ENCODE measurements at places on chromosomes 11 and 22. TPM values are rescaled to one million over a fixed set of nuclear protein-coding genes. Genes with fewer than 3 reads are reported as not detected.

EMSY gene
- total RNA-seq = 59.3 TPM

NAALAD2 gene
- total RNA-seq = 5.2 TPM

RASSF10 gene
- total RNA-seq = 1.7 TPM

- DNase-seq = no peak
Observed at GRCh38 chr11:106920899-106921509, 97.3 kb downstream of the GUCY1A2 start.

DNA sequence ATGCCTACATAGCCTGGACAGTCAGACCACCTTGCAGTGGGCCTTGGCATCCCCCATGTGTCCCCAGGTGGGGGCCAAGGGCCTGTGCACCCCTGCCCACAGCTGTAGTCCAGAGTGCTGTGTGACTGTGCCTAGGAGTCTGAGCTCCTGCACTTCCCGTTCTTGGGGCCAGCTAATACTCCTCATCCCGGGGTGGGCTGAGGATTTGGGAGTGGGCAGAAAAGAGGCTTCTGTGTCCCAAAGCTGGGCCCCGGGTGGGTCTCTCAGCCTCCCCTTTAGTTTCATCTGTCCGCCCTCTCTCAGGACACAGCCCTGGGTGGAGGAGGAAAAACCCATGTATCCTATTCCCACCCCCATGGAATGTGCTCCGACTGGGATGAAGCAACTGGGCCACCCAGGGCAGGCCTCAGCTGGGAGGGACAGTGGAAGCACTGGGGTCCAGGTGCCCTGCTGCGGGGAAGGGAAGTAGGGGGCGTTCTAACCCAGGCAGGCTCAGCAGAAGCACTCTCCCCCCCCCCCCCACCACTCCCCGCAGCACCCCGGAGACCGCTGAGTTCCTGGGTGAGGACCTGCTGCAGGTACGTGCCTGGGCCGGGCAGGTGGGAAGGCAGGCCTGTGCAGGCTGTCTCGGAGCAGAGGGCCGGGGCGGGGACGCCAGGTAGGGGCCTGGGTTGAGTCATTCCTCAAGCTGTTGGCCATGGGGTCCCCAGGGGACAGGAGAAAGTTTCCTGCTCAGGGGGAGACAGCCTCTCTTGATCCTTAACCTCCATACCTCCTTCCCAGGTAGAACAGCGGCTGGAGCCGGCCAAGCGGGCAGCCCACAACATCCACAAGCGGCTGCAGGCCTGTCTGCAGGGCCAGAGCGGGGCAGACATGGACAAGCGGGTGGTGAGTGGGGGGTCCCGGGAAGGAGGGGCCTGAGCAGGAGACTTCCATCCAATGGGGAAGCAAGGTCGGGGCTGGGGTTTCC lies 1.4 kb downstream of the SH3BP1 start:
- DNase-seq = no peak

GRCh38 chr11:107397357-107397756 lies 60.3 kb downstream of the CWF19L2 start:
- DNase-seq = no peak

DNA sequence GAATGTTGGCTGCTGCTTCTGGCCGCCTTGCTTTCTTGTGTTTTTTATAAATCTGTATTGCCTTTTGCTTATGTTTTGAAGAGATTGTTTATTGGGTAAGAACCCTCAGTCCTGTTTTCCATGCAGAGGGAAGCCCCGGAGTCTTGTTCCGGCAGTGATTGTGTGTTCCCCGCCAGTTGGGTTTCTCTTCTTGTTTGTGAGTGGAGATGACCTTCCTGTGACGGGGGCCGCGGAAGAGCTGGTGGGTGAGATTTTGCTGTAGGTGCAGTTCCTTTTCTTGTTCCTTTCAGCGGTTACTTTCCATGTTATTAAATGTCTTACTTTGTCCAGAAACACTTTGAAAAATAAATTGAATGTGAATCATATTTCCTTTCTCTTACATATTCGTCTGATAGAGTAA lies 8.3 kb downstream of the TBC1D22A start:
- DNase-seq = no peak

- no peak for DNase-seq
Observed at GRCh38 chr11:706957-707816, 1.2 kb downstream of the EPS8L2 start.

GRCh38 chr22:27905653-27906052 lies 13.4 kb downstream of the PITPNB start:
- DNase-seq = no peak

DNA sequence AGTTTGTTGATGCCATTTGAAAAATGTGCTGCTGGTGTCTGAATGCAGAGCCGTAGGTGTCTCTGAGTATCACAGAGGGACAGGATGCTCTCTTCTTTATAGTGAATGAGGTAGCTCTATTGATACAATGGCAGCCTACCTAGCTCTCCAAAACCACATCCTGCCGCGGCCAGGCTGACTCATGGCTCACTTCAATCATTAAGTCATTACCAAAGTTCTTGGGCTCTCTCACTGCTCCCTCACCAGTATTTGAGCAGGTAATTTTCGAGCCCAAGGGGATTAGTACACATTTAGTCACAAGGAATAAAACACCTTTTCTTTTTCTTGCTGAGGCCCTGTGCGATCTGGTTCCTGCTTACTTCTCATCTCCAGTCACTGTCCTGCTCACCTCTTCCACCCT lies 509.0 kb upstream of the LARGE1 start:
- no peak for DNase-seq

- DNase-seq = no peak
Observed at GRCh38 chr11:26950260-26950719, 43.6 kb upstream of the FIBIN start.

GRCh38 chr11:2745511-2745910 lies 45.7 kb upstream of the KCNQ1OT1 start:
- DNase-seq = no peak

- no peak for DNase-seq
Observed at GRCh38 chr22:38504731-38505540, 1.2 kb downstream of the DDX17 start.

DNA sequence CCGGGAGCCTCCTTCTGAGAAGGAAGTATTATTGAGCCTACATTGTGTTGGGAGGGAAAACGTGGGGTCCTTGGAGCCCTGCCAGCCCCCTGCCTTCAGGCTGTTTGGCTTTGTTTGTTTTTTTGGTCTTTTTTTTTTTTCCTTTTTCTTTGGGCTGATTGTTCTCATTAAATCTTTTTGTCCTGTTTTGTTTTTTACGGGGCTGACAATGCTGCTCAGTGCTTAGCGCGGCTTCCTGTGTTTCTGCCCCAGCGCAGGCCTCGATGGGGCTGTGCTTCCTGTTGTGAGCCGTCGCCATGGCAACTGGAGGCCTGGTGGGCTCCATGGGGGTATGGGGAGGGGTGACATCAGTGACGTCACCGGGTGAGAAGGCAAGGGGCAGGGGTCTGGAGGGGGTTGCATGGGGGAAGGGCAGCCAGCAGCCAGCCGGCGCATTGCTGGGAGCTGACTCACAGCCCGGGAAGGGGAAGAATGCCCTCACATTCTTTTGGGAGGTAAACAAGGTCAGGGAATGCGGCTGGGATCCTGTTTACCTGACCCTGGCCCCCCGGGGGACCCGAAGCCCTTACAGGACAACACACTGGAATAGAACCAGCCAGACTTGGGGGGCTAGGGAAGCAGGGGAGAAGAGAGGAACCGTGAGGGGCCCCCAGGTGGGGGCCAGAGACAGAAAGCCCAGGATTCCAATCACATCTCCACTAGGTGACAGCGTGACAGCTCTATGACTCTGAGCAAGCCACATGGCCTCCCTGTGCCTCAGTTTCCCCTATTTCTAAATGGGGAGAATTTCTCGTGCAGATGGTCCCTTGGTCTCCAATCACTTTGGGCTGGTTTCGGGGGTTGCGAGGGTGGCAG lies 22.2 kb upstream of the CBX7 start:
- peak; percentile 76 for DNase-seq

DNA sequence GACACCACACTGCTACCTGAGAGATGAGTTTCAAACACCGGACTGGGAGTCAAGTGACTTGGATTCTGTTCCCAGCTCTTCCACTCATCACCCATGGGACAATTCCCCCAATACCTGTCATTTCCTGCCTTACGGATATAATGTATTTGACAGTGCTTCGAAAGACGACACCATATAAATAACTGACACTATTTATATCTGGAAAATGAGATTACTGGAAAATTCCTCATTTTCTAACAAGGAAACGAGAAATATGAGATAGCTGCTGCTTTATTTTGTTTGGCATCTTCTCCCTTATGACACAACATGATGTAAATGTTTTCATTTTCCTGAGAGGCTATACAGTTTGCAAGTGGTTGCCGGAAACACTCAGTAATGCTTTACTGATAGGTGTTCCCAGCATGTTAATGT lies 8.6 kb downstream of the HSCB start:
- no peak for DNase-seq

GRCh38 chr22:39242595-39243438 lies 2.0 kb downstream of the PDGFB start:
- no peak for DNase-seq

Data from omental fat pad (tissue), 4 donors.